NCI-H2029 (cell line): ENCODE measurements at places on chromosomes 13 and 19.

- DNase-seq = no peak
Measured at GRCh38 chr13:100797921-100798320, 123.3 kb upstream of the TMTC4 start.

- no peak for DNase-seq
Measured at GRCh38 chr19:1451916-1452801, 2.2 kb downstream of the APC2 start.

- no peak for DNase-seq
Measured at GRCh38 chr13:107819071-107819470, 396.3 kb downstream of the LIG4 start.

GRCh38 chr13:44894001-44894770, 95.1 kb downstream of the NUFIP1 start:
- DNase-seq = no peak

DNA sequence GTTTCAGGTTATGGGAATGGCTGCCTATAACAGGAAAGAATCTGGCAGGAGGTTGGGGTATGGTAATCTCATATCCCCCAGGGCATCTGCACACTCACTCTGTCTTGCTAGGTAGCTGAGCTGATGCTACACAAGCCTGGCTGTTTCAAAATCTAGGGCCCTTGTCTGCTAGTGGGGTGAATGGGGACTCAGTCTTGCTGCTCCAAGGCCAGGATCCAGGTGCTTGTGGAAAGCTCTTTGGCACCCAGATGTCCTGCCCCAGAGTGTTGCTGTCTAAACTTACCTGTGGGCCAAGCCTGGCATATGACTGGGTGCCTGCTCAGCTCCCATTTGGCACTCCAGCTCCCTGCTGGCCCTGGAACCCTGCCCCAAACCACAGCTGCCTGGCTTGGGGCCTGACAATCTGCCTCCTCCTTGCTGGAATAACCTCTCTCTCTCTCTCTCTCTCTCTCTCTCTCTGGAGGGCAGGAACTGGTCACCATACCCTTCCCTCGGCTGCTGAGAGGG, 158.1 kb upstream of the TSC22D1 start:
- peak; percentile 23 for DNase-seq

GRCh38 chr19:33273881-33274662, 28.3 kb downstream of the CEBPA start:
- DNase-seq = peak; percentile 49

GRCh38 chr19:1441677-1442438, 3.7 kb downstream of the RPS15 start:
- no peak for DNase-seq

GRCh38 chr13:107956889-107957288, 258.4 kb downstream of the LIG4 start:
- no peak for DNase-seq

- DNase-seq = peak; percentile 27
Measured at GRCh38 chr13:32261567-32261966, 53.6 kb downstream of the ZAR1L start.

- DNase-seq = peak; percentile 75
Measured at GRCh38 chr19:47723581-47723940, 10.3 kb downstream of the EHD2 start.

DNA sequence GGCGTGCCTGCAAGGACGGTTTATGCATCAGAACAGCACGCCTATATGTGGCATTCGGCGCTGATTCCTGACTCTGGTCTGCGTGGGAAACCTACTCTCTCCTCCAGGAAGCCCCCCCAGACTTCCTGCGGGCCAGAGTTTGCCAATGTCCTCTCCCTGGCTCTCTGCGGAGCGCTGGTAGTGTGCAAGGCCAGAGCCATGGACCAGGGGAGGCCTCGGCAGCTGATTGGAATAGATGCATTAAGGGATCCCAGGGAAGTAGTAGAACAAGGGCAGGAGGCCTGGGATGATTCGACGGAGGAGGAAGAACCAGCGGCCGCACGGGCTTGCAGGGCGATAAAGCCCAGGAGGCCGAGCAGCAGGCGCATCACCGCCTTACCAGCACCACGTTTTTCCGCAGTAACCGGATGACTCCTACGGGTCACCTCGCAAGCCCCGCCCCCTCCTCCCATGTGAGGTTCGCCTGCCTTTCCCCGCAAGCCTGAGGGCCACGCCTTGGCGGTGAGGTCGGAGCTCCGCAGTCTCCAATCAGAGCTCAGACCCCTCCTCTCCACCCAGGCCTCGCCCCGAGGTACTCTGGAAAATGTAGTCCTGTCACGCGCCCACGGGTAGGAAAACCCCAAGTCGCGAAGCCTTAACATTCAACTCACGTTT, 5.0 kb downstream of the CLEC11A start:
- DNase-seq = no peak

DNA sequence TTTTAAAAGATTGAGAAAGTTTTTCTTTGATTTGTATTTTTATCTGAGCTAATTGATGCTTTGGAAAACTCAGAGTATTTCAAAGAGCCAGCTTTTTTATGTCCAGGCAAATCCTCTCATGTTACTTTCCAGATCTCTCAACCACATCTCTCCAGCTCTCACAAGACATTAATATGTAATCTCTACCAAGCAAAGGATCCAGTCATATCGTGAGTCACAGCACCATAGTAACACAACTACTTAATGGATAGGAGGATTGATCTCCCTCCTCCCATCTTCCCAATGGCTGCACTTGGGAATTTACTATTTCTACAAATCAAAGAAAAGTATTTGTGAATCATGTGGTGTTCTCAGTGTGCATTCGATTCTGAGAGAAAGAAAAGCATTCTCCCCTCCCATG, 63.3 kb downstream of the POU4F1 start:
- no peak for DNase-seq

DNA sequence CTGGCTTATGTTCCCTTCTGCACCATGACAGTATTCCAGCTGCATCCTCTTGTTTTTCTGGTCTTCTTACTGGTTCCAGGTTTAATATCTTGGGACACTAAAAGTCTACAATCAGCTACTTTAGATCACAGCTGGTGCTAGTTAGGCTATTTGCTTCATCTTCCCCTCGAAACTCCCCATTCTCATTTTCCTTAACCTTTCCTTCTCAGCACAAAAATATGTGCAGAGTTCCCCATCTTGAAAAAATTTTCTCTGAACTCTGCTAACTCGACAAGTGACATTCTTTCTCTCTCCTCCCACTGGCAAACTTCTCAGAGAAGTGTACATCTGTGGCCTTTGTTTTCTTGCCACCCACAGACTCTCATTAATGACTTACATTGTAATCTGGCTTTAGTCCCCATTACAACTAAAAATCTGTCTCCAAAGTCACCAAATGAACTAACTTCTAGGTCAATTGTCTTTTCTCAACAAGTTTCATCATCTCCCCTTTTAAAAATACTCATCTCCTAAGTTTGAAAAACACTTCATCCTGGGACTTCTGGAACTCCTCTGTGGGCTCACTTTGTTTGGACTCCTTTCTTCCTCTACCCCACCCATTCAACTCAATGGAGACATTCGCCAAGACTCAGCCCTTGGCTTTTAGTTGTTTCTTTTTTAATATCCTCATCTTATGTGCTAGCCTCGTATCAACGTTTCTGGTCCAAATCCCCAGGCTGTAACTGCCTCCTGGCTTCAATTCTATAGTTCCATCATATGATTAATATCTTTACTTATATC, 7.1 kb upstream of the KL start:
- DNase-seq = no peak

GRCh38 chr19:2334986-2335846, 6.7 kb downstream of the SPPL2B start:
- no peak for DNase-seq

- no peak for DNase-seq
Measured at GRCh38 chr13:47484548-47484947, 516.5 kb downstream of the SUCLA2 start.

GRCh38 chr13:70339738-70340137, 231.5 kb upstream of the KLHL1 start:
- DNase-seq = no peak

DNA sequence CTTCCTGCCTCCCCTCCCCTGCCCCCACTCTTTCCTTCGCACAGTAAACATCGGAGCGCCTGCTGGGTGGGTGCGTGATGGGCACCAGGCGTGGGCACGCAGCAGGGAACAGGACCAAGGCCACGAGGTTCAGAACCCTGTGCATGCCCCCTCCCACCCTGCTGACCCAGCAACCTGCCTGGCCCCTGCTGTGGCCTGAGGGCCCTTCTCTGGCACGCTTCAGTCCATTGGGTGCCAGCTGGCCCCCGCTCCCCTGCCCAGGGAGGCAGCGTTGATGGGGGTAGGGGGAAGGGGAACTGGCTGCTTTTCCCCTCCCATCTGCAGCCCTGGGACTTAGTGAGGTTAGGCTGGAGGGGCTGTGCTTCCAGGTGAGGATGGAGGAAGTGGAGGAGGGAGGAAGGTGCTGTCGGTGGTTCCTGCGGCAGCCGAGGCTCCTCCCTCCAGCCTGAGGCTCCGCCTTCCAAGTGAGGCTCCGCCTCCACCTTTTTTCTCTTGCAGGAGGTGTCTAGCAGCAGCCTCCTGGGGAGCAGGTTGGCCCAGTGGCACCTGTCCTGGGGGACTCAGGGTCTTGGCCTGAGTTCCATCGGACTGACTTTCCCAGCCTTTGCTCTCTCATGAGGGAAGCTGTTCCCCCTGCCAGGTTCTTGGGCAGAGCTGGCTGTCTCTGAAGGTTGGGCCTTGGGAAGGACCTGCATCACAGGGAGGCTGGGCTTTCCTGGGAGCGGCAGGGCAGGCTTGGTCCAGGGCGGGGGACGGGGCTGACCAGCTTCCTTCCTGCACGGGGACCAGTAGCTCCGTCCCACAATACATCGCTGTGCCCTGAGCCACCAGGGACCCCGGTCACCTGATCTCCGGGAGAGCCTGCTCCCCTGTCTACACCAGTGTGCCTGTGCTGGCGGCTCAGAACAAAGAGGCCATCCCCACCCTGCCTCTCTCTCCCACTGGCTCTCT, 7.3 kb downstream of the PIAS4 start:
- no peak for DNase-seq

- DNase-seq = no peak
Measured at GRCh38 chr13:106873810-106874209, 305.9 kb upstream of the ARGLU1 start.

DNA sequence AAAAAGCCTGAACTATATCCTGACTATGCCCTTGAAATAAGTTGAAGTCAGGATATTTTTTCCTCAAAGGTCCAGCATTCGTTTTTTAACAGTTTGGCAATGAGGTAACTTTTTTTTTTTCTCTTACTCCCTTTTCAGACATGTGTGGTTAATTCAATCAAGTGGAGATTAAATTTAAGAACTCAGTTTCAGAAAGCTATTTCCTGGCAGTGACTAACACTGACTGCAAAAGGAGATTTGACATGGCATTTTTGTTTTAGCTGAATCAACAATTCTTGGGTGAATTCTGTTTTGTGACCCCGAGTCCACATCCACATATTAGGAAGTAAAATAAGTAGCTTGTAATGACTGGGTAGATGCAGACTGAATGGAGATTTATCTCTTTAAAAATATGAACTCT, 716.4 kb downstream of the PCDH9 start:
- DNase-seq = no peak

DNA sequence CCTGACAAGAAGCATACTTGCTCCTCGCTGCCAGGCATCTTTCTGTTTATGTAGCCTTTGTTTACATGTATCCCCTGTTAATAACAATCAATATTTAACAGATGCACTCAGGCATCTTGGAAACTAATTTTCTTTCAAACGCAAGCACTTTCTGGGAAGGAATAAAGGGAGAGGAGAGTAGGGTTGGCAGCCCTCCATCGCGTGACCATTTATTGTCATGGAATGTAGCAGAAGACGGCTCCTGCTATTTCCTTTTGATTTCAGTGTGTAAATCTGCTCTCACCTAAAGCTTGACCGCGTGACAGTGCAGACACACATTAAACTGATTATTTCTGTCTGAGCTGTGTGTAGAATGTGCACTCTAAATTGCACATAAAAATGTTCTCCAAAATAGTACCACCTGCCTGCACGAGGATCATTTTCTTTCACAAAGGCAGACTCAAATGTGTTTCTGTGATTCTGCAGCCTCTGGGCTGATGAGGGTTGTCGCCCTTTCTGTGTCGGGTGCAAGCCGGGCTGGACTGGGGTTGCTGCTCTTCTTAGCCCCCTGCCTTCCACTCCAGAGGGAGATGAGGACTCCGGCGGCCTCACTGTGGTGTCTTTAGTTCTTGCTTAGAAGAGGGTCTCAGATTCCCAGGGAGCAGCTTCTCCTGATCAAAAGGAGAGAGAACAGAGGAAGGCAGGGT, 223.5 kb upstream of the MAB21L1 start:
- DNase-seq = no peak

DNA sequence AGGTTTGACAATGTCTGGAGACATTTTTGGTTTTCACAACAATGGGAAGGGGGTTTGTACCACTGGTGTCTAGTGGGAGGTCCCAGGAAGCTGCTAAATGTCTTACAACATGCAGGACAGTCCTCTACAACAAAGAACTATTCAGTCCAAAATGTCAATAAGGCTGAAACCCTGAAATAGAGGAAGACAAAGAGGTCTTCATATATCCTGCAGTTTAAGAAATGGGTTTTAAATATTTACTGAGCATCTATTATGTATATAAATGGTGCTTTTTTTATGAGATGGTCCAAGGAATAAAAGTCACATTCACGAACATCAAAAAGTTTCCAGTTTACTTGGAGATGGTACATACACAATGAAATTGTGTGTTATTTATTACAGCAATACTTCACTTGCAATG, 107.3 kb downstream of the AKAP11 start:
- DNase-seq = no peak

DNA sequence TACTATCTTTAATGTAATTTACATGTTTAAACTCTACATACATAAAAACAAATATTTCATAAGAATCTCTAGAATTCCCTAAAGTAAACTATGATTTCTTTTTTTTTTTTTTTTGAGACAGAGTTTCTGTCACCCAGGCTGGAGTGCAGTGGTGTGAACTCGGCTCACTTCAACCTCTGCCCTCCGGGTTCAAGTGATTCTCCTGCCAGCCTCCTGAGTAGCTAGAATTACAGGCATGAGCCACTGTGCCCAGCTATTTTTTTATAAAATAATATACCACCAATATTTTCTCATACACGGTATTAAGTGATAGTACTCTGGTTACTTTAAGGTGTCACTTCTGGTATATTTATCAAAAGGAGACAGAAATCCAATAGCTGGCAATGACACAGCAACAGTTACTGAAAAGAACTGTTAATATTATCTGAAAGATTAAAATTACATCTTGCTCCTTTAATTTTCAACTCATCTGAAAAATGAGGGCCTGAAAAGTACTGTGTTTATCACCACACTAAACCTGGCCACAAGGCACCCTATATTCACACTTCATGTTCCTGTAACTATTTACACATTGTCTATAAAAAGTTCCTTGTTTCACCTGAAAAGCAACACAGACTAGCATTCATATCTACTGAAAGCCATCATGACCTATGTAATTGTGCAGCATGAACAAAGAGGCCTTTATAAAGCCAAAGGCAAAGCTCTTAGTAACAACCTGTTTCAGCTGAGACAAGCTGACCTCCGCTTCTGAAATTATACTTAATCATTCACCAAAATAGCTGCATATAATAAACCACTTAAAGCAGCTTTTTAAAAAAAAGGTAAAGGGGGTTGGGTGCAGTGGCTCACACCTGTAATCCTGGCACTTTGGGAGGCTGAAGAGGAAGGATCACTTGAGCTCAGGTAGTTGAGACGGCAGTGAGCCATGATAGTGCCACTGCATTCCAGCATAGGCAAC, 106.1 kb downstream of the SLC25A15 start:
- DNase-seq = no peak
